ENCODE measurements at places on chromosomes 11 and 22.
A peak's percentile ranks its signal among the peaks of the same experiment; 100 is the strongest.

- DNase-seq = peak; percentile 15
Measured at GRCh38 chr22:32882360-32882755, 80.9 kb downstream of the TIMP3 start.

DNA sequence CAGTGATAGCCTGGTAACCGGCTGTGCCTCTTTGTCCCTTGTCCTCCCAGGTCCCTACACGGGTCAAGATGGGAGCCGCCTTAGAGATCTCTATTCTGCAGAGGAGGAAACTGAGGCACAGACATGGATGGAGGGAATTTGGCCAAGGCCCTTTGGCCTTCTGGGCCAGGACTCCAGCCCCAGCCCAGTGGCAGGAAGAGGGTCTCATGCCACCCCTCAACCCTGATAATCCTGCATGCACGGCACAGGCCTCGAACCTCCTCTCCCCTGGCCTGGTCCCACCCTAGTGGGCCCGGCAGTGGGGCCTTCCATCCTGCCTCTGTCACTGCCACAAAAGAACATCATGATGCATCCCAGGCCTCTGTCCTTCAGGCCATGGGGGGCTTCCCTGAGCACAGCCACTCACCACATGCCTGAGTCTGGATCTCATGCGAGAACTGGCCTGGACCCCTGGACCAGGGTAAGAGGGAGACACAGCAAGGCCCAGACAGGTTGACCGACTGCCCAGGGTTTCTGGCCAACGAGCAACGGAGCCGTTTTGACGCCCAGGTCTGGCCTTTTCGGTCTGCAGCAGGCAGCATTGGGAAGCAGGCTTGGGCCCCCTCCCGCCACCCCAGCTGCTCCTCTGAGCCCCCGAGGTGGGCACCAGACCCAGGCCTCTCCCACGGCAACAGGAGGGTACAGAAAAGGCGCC, 6.5 kb downstream of the LINC01488 start:
- DNase-seq = no peak

GRCh38 chr22:31574055-31574670, 77.8 kb downstream of the SFI1 start:
- no peak for DNase-seq

- no peak for DNase-seq
Measured at GRCh38 chr11:60477035-60477445, 15.5 kb upstream of the MS4A12 start.

GRCh38 chr11:91585035-91585801, 639.4 kb upstream of the FAT3 start:
- DNase-seq = no peak

DNA sequence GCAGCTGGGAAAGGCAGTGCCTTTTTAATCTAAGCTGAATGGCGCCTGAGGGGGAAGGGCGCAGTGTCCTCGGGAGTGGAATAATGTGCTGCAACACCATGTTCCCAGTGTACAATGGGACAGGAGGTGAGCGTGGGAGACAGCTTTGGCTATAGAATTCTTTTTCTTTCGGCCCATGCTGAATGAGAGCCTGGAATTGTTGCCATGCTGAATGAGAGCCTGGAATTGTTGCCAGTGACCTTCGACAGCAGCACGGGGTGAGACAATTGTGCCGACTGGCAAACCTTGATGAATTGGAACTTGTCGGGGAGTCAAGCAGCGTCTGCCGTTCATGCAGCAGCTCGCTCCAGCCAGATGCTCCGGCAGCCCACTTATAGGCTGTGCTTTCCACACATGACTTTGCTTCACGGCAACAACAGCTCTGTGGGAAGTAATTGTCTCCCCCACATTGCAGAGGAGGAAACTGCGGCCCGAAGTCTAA, 141.4 kb upstream of the E2F8 start:
- DNase-seq = no peak

GRCh38 chr11:114892381-114893197, 214.3 kb downstream of the NXPE2 start:
- no peak for DNase-seq

DNA sequence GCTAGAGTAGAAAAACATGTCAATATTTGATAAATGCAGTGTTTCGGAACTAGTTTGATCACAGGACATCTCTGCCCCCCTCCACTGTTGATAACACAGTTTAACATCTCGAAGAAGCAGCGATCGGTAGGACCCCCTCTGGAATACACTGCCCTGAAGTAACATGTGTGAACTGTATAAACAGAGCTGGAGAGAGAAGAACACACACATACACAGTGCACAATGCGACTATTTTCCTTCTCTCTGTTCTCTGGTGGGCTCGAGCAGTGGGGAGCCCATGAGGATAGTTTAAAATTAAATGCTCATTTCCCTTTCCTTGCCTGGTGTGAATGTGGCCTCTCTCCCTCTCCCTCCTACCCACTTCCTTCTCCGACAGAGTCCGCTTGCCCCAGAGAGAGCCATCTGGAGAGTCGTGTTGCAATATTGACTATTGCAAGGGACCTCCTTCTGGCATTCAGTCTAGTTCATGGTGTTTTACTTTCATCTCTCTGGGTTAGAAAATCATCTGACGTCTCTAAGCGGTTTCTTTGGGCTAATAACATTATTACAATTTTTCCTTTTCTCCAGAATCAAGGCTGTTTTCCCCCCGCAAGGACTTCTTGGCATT, 51.6 kb upstream of the BARX2 start:
- DNase-seq = no peak
